SW 1271 (cell line): ENCODE measurements at places on chromosomes 12 and 14.

DNA sequence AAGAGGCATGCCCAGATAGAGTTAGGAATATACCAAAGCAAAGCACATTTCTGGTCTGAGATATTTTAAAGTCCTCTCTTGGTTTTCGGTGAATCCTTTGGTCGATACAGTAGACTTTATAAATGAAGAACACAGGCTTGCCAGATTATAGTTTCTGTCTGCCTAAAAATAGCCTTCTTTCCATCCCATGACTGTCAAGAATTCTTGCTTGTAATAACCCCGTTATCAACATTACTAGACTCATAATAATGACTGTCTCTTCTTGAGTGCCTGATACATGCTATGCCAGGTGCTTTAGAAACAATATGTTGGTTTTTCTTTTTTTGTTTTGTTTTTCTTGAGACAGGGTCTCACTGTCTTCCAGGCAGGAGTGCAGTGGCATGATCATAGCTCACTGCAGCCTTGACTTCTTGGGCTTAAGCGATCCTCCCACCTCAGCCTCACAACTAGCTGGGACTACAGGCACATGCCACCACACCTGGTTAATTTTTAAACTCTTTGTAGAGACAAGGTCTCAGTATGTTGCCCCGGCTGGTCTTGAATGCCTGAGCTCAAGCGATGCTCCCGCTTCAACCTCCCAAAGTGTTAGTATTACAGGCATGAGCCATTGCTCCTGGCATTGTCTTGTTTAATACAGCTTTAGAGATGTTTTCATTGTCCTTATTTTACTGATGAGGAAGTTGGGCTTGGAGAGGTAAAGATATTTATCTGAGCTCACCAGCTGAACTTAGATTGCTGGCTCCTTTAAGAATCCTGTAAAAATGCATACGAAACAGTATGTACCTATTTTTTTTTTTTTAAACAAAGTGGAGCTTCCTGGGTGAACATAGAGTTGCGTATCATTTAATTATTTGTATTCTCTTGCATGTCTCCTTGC is 30.4 kb downstream of the CHST11 start:
- DNase-seq: no peak

DNA sequence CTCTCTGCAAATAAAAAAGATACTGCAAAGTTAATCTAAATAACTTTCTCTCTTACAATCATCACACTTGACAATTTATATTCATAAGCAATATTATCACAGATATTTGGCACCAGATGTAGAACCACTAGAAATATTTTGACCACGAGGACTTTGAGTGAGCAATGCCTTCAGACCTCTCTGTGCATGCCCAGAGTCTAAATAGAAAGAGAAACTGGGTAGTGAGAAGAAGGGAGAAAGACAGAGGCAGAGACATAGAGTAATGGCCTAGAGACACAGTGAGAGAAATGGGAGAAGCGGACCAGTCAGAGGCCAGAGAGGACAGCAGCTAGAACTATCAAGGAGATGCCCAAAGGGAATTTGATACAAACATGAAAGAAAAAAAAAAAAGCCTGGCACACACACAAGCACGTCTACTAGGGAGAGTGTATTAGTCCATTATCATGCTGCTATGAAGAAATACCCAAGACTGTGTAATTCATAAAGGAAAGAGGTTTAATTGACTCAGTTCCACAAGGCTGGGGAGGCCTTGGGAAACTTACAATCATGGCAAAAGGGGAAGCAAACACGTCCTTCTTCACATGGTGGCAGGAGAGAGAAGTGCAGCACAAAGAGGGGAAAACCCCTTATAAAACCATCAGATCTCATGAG is 41.1 kb downstream of the BMP4 start:
- no peak for DNase-seq

DNA sequence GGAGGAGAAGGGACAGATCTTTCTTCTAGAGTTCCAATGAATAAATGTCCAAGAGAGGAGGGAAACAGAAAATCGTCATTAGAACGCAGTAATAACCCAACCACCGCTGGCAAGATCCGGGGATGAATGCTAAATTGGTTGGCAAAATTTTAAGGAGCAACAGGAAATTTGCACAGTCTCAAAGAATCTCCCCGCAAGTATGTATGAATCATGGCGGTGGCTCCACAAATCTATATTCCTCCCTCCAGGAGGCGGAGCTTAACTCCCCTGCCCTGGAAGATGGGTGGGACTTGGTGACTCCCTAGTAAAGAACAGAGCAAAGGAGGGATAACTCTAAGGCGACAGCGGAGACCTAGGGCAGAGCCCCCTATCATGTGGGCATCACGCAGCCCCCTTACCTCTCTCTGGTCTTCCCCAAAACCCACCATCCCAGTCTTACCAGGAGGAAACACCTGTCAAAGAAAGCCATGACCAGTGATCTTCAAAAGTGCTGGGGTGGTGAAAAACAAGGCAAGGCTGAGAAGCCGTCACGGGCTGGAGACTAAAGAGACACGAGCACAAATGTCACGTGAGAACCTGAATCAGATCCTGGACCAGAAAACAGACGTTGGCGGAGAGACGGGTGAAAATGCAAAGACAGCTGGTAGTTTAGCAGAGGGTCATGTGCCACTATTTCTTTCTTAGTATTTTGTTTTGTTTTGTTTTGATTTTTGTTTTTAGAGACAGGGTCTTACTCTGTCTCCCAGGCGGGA is 125.8 kb downstream of the NCOR2 start:
- peak; percentile 40 for DNase-seq

GRCh38 chr12:6767353-6768319 is 1.5 kb downstream of the PTMS start:
- no peak for DNase-seq

- no peak for DNase-seq
Observed at GRCh38 chr14:25788252-25788651, 738.3 kb upstream of the STXBP6 start.

DNA sequence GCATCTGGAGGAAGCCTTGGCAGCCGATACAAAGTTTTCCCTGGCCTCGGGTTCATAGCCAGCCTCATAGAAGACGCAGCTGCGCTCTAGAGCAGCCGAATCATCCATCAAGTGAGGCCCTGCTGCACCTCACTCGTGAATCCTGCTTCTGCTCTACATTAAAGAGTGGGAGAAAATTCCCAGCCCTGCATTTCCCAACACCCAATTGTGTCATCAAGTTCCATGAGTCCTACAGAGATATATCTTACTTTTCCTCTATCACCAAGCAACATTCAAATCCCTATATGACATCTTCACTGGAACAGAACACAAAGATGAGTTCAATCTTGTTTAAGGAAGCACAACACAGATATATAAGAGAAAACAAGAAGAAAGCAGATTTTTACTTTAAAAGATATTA is 139.3 kb downstream of the TTC7B start:
- DNase-seq: no peak

DNA sequence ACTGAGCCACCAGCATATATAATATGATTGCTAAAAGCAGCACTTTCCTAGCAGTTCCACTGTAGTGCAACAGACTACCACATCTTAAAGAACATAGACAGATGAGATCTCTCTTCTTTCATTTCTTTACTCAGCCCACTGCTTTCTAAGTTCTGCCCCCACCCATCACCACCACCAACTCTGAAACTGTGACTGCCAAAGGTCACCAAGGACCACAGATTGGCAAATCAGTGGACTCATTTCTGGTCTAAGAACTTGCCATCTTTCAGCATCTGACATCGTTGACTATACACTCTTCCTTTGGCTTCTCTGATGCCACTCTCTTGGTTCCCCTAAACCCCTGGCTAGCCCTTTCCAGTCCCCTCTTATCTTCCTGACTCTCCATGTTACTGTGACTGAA is 38.4 kb downstream of the IFNG start:
- DNase-seq: no peak

- no peak for DNase-seq
Observed at GRCh38 chr12:97560350-97560749, 97.7 kb downstream of the RMST start.

DNA sequence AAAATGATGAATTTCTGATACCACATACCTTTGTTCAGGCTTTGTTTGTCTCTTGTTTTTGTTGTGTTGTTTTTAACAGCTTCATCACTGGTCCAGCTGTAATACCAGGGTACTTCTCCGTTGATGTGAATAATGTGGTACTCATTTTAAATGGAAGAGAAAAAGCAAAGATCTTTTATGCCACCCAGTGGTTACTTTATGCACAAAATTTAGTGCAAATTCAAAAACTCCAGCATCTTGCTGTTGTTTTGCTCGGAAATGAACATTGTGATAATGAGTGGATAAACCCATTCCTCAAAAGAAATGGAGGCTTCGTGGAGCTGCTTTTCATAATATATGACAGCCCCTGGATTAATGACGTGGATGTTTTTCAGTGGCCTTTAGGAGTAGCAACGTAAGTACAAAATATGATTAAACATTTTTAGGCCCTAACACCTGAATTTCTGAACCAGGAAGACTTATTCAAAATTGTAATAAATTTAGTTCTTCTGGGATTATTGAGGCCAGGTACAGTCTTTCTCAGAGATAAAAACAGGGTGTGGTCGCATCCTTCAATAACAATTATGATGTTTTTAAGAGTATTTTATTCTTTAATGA is 22.4 kb downstream of the RXYLT1 start:
- DNase-seq: peak; percentile 40

DNA sequence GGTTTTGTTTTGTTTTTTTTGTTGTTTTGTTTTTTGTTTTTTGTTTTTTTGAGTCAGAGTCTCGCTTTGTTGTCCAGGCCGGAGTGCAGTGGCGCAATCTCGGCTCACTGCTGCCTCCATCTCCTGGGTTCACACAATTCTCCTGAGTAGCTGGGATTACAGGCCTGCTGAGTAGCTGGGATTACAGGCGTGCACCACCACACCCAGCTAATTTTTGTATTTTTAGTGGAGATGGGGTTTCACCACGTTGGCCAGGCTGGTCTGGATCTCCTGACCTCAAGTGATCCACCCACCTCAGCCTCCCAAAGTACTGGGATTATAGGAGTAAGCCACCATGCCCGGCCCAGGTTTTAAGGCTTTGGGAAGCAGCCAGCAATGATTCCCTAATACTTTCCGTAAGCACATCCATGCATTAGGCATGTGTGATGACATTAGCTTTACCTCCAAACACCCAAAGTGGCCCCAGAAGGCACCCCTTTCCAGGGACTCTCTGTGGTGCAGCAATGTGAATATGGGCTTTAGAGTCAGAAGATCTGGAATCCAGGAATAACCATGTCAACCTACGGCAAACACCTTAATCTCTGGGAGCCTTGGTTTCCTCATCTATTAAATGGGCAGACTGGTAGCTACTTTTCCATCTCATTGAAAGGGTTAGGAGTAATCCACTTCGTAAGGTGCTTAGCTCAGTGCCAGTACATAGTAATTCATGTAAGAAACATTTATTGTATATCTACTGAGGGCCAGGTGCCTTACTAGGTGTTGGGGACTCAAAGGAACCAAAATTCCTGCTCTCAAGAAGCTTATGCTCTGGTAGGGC is 152.9 kb downstream of the ZFP36L1 start:
- no peak for DNase-seq

- peak; percentile 34 for DNase-seq
Observed at GRCh38 chr14:70714055-70714550, 72.4 kb downstream of the TTC9 start.

DNA sequence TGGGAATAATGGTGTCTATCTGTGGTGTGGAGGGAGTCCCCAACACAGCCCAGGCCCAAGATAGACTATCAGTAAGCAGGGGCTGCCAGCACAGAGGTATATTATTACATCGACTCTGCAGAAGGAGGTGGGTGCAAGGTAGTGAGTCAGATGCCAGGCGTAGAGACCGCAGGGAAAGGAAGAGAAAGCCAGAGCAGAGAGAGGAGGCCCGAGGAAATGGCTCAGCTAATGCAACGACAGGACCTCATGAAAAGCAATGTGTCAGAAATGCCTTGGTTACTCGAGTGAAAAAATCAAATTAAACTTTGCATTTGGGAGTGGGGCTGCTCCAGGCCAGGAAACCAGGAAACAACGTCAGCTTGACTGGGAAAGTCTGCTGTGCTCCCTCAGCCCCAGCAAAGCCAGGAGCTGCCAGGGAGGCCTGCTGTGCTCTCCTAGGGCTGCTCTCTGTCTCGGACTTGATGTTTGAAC is 173.2 kb downstream of the SUDS3 start:
- DNase-seq: no peak

GRCh38 chr12:102549691-102550090 is 69.3 kb upstream of the IGF1 start:
- DNase-seq: no peak

GRCh38 chr12:30696103-30696408 is 387 bp upstream of the IPO8 start:
- no peak for DNase-seq

- no peak for DNase-seq
Observed at GRCh38 chr12:89464974-89465592, 59.5 kb downstream of the GALNT4 start.

DNA sequence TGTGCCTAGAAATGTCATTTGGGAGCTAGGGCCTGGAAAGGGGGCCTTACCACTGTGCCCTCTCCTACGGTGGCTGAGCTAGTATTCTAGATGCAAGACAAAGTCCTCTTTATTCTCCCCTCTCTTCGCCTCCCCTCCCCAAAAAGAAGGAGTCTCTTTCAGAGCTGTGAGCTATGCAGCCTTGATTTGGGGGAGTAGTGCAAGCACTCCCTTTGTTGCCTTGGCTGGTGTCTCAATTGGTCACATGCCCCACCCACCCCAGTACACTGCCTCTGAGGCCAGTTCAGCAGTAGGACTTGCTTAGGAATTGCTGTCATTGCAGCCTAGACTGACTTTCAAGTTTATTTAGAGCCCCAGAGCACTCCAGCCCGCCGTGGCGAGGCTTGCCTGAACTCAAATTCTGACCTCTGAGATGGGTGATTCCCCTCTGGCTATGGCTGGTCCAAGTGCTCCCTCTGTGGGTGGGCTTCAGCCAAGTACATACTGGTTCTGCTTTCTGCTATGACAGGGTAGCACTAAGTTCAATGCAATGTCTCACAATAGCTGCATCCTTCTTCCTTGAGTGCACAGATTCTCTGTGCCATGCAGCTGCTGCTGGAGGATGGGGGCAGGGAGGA is 37.0 kb upstream of the FBXO33 start:
- no peak for DNase-seq

- DNase-seq: no peak
Observed at GRCh38 chr14:65243766-65244442, 141.6 kb upstream of the MAX start.

DNA sequence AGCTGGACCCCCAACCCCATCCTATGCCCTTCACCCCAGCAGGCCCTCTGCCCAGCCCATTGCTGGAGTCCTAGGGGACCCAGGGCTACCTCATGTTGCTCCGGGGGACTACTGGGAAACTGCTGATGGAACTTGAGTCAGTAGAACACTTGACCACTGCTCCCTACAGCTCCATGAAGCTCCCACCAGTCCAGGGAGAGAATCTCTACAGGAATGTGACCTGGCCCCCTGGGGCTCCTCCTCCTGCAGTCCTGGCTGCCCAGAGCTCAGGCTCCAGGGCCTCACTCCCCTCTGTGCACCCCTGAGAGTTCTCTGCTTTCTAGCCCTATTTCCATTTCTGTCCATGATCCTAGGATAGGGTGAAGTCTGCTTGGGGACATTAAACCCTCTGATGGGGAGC is 10.8 kb upstream of the AQP2 start:
- DNase-seq: no peak

DNA sequence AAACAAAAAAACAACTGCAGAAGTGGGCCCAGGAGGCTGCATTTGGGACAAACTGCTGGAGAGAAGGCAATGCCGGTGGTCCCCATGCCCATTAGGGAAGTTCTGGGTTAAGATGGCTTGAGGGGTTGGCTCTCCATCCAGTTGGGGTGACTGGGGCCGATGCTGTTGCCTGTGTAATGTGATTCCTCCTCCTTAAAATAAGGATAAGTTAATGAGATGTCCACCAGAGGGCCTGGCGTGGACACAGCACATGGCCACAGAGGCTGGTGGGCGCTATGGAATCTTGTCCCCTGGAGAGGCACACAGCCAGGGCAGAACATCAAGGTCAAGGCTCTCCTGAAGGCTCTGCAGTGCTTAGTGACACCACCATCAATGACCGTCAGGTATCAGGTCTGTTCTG is 1.0 kb upstream of the TESC start:
- DNase-seq: no peak
